ELF-1 (cell line): ENCODE measurements at places on chromosomes 7 and 10.

DNA sequence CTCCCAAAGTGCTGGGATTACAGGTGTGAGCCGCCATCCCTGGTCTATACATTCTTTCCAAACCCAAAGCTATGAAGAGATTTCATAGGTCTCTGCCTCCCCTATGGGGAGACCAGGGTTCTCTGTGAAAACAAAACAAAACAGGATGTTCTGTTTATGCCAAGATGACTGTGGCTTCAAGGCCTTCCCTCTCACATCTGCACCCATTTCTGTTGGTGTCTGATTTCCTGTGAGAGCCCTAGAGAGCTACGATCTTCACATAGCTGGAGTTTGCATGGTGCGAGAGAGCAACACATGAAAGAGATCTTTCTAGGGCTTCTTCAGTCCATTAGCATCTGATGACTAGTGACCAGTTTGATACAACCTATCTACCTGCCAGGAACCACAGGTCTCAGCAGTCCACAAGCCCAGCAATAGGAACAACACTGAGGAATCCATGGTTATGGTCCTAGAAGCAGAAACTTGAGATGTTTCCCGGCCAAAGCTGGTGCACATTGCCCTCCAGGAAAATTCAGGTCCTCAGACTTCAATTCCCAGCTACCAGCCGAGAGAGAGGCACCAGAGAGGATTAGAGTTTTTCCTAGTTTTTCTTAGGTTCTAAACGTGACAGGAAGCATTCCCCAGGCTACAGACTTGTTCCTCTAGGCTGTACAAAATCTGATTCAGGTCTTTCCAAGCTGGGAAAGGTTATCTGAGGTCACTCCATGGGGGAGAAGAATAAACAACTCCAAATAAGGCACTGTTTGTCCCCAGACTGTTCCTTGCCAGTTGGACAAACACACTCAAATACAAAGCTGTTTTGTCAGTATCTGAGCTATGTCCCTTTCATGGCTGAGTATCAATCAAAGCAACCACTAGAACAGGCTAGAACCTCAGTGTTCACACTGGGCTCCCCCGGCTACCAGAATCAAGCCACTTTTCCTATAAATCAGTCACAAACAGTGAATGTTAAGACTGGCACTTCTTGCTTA lies 259.7 kb downstream of the CALN1 start:
- peak; percentile 27 for DNase-seq

DNA sequence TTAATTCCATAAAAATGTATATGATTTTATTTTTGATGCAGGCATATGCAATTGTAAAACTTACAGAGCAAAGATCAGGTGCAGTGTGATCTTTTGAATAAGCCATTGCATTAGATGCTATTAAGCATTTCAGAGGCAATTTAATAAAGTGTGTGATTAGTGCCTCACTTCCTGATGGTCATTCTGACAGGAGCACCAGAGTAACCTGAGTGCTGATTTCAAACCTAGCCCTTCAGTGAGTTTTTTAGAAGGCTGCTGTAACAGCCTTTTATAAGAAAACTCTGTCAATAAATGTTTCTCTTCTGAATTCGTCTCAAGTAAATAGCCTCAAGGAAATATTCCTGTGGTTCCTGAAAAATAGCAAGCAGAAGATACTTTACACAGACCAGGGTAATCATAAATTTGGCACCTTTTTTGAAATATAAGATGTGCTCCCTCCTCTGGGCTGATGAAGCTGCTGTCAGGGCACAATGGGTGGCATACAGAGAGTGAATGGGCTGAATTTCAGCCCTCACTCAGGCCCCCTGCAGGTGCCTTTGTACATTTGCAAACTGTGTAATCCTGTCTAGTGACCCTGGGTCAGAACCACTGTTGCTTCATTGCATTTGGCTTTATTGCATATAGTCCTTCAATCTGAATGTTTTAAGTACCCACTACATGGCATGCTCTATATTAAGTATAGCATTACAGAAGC lies 193.7 kb upstream of the CSTF2T start:
- DNase-seq = peak; percentile 19

GRCh38 chr10:28186887-28187578 lies 115.8 kb downstream of the MPP7 start:
- no peak for DNase-seq

GRCh38 chr7:54985426-54986330 lies 33.1 kb upstream of the EGFR start:
- no peak for DNase-seq

DNA sequence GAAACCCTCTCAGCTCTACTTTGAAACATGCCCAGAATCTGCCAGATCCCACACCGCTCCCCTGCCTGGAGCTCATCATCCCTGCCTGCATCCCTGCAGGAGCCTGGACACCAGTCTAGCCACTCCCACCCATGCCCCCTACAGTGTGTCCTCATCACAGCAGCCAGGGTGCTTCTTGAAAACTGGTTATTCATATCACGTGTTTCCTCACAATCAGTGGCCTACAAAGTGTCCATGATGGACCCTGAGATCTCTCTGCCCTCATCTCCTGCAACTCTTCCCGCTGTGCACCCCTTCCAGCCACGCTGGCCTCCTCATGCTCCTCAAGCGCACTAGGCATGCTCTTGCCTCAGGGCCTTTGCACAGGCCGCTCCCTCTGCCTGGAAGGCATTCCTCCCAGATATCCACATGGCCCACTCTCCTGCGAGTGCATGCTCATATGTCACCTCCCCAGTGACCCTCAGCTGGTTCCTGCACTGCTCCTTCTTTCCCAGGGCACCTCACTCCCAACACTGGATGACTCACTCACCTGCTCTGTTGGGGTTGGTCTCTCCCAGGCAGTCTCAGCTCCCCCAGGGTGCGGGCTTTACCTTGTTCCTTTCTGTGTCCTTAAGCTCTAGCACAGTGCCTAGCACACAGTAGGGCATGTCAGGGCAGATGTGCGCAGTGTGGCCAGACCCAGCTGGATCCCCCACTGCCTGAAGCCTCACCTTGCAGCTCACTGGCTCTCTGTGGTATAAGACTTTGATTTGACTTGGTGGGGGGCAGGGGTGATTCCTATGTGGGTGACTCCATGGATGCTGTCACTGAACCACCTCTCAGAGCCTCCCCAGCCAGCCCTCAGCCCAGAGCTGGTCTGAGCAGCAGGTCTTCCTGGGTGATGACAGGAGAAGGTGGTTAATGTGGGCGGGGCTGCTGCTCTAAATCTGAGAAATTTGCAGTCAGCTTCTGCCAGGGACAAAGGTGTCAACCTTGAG lies 37.3 kb downstream of the CDH23 start:
- DNase-seq = no peak

- no peak for DNase-seq
Measured at GRCh38 chr7:103951311-103951710, 38.1 kb downstream of the RELN start.

GRCh38 chr10:47107007-47107747 lies 192.8 kb upstream of the GDF10 start:
- DNase-seq = no peak

DNA sequence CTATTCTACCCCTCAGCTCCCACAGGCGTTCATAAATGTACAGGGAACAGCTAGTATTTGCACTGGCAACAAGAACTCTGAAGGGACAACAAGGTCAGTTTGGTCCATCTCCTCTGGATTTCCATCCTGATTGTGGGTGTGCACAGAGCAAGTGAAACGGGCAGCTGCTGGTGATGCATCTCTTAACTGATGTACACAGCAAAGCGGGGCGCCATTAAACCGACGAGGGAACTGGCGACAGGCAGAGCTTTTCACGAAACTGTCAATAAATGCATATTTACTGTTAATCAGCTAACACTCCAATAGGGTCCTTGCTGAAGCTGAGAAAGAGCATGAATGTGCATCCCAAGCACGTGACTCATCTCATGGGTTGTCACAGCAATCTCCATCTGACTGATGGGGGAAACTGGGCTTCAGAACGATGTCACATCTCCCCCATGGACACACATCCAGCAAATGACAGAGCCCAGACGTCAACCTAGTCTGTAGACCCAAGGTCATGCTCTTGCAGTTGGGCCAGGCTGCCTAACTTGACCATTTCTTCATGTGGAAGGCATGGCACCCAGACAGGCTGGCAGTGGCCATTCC lies 54.2 kb downstream of the FAM53B start:
- no peak for DNase-seq

- no peak for DNase-seq
Measured at GRCh38 chr10:59839576-59839975, 66.8 kb downstream of the CCDC6 start.

DNA sequence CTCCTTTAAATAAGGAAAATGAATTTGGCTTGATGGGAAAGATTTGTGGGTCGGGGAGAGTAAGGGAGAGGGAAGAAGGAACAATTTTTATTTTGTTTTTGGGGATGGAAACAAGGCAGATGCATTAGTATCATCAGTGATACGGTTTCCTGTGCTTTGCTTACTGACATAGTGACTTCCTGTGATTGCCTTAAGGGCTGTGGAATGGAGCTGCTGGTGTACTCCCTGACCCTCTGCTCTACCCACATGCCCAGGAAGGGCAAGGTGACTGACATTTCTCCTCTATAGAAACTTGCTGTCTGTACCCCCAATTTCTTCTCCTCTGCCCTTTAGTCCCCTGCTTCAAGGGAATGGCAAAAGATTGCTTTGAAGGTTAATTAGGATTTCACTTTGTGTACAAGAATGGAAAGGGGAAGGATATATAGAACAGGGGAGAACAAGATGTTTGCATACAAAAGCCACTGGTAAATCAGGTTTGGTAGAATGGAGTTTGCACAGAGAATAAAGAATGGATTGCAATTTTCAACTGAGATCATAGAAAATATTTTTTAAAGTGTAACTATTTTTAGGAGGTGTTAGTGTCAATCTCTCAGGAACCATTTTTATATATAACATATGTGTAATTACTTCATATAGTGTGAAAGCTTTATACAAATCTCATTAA lies 129.0 kb upstream of the AGR3 start:
- DNase-seq = no peak

GRCh38 chr7:50119815-50120637 lies 27.0 kb upstream of the ZPBP start:
- DNase-seq = peak; percentile 21

GRCh38 chr7:92909686-92910475 lies 73.5 kb upstream of the CDK6 start:
- no peak for DNase-seq

- peak; percentile 71 for DNase-seq
Measured at GRCh38 chr7:76191783-76192240, 9.9 kb upstream of the SRRM3 start.

DNA sequence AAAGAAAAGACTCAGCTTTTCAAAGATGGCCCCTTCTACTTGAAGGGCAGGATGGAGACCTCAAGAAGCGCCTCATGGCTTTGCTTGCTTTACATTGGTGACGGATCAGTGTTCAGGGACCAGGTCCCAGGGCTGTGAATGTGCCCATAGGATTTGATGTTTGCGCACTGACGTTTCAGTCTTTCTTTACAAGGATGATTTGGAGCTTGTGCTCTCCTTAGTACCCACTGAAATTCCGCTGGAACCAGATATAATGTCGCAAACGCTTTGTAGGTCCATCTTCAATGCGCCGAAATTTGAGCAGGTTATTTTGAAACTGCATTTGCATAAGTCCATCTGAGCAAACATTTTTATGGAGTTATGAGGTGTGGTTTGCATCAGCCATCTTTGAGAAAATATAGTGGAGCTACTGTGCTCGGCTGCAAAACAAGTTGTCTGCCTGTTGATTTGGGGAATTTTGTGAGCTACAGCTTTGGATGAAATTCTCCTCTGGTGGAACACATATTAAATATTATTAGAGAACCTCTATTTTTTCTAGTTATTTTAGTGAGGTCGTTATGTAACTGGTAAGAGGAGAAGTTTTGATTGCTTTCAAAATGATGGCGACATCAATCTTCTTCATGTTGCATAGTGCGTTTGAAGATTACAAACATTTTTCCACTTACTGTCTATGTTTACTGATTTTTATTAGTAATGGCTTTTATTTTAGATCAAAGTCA lies 2.4 kb downstream of the RBM20 start:
- no peak for DNase-seq

DNA sequence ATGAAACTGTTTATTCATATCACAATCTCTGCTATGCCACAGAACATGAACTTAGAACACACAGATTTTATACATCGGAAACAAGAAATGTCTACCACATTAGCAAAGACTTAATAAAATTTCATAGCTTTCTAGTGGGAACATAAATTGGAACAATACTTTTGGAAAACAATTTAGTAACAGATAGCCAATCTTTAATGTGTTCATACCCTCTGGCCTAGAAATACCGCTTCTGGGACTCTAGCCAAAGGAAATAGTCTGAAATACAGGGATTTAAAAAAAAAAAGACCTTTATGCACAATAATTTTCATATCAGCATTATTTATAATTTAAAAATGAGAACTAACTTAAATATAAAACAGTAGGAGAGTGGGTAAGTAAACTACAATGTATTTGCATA lies 168.5 kb downstream of the PLXNA4 start:
- DNase-seq = no peak

GRCh38 chr10:100740476-100741377 lies 4.7 kb upstream of the PAX2 start:
- peak; percentile 89 for DNase-seq

GRCh38 chr7:32030904-32031692 lies 39.1 kb downstream of the PDE1C start:
- no peak for DNase-seq
